ENCODE measurements at places on chromosomes 6 and 20.

GRCh38 chr6:110681543-110682459 is 133.5 kb downstream of the CDK19 start:
- DNase-seq = no peak

DNA sequence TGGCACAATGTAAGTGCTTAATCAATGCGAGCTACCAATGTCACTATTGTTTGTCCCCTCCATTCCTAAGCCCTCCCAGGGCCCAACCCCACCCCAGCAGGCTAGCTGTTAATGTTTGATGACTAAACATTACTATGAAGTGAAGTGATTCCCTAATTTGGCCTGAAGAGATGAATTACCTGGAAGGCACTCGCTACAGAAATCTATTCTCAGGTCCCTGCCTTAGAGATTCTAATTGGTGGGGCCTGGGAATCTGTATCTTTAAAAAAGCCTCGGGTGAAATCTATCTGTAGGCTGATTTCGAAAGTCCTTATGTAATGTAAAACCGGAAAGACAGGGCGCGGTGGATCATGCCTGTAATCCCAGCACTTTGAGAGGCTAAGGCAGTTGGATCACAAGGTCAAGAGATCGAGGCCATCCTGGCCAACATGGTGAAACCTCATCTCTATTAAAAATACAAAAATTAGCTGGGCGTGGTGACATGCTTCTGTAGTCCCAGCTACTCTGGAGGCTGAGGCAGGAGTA is 16.9 kb upstream of the SNAI1 start:
- DNase-seq = no peak

DNA sequence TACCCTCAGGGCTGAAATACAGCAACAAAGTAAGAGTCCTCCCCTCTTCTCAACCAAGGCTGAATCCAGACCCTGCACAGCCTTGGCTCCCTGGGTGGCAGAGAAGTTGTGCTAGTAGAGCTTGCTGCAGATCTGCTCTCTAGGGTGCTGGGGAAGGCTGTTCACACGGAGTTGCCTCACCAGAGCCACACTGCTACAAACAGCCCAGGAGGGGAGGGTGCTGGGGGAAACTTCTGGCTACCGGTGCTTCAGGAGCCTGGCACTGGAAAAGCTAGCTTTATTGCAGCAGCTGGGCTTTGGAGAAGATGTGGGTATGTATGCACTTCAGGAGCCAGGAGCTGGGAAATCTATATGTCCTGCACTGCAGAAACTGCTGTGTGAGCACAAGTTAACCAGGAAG is 37.6 kb upstream of the SUPT3H start:
- no peak for DNase-seq

- no peak for DNase-seq
Measured at GRCh38 chr6:111663692-111664564, 58.2 kb upstream of the TRAF3IP2 start.

- DNase-seq = no peak
Measured at GRCh38 chr6:30206799-30207618, 6.2 kb downstream of the TRIM26 start.

DNA sequence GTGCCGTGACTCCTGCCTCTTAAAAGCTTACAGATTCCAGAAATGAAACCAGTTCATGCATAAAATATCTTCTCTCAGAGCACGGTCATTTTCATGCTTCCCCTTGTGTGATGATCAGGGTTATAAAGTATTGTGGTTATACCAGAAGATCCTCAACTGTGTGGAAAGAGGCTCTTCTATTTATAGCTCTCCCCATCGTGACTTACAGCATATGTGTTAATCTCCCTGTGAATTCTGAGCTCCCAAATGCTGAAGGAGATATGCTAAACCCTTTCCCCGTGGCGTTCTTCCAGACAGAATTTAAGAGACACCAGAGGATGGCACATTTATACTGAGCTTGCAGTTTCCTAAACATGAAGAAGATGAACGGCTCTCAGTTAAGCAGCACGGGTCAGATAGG is 158.8 kb downstream of the CDH26 start:
- DNase-seq = no peak

DNA sequence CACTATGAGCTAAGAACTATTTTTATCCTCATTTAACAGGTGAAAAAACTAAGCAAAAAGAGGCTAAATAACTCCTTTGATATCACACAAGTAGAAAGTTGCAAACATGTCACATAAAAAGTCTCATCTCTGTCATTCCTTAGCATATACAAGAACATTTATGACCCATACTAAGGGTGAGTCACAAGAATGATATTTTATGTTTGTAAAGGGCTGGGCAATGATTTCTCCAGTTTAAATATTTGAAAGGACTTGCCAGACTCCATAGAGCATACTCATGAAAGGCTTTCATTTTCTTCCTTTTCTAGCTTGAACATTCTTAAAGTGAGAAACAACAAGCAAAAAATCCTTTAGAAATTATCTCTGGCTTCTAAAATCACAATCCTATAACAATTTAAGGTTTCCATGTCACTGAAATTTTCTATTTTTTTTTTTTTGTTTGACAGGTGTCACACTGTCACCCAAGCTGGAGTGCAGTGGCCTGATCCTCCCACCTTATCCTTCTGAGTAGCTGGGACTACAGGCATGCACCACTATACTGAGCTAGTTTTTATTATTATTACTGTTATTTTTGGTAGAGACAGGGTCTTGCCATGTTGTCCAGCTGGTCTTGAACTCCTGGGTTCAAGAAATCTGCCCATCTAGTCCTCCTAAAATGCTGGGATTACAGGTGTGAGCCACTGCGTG is 338.0 kb upstream of the KHDRBS2 start:
- DNase-seq = no peak

GRCh38 chr6:37432916-37433656 is at the start of gene CMTR1:
Gene CMTR1, plus strand, starts transcription at chr6:37433221. Its CDS starts 2,409 bp downstream, at chr6:37435630.
- DNase-seq = peak; percentile 92

GRCh38 chr20:52191916-52192718 is 538 bp upstream of the ZFP64 start:
- peak; percentile 30 for DNase-seq

DNA sequence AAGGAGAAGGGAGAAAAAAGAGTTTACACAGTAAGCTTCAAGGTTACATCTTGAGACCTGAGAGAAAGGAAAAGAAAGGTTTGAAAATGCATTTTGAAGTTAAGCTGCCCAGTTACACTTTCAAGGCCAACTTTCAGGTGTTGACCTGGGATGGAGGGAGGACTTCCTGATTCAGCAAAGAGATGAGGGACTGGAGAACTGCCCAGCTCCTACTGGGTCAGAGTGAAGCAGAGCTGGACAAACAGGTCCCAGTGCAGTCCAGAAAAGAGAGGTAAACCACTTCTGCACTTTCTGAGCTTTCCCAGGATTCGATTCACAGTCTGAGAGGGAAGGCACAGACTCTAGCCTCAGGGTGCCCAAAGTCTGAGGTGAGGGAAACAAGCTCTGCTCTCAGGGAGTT is 6.0 kb upstream of the TJAP1 start:
- no peak for DNase-seq

DNA sequence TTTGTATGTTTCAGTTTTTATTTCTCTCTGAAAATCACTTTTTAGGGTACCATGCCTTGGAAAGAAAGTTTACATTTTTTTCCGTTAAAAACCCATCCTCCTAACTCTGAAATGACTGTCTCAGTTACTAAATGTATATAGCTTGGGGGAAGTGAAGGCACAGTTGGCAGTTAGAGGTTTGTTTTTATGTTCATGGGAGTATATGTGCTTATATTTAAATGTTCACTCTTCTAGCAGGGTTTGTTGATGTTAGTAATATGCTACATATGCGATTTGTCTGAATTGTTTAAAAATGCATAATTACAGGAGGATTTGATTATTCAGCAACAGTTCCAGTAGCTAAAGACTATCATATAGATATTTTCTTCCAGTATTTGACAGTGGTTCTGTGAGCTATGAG is 31.1 kb downstream of the CDKAL1 start:
- no peak for DNase-seq

DNA sequence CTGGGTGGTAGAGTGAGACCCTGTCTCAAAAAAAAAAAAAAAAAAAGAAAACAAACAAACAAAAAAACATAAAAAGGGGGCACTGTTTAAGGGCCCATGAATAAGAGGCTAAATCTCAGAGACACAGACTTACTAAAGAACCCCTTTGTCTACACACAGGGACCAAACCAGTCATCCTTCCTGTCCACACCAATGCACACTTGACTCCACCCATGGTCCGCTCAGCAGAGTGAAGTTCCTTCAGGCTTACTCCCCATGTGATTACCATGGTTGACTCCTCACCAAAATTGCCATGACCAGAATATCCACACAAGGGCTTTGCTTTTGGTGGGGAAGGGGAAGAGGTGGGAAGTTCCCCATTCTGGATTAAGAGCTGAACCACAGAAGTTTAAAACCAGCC is 19.4 kb upstream of the REPS1 start:
- DNase-seq = no peak

- no peak for DNase-seq
Measured at GRCh38 chr20:25629816-25630499, 6.1 kb upstream of the NANP start.

DNA sequence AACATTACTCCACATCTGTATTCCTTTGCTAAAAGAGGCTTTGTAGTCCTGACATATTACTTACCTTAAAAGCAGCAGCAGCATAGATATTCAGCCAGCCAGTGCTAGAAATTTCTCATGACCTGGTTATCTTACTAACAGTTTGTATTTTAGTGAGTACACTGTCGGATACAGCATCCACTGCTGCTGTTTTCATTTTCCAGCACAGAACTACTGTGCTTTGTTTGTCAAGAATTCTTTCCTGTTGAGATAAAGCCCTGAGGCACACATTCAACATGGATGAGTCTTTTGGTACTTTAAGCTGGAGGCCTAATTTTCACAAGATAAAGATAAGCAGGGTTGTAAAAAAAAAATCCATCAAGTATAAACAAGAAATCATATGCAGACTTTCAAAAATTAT is 311.2 kb upstream of the OPRM1 start:
- no peak for DNase-seq

DNA sequence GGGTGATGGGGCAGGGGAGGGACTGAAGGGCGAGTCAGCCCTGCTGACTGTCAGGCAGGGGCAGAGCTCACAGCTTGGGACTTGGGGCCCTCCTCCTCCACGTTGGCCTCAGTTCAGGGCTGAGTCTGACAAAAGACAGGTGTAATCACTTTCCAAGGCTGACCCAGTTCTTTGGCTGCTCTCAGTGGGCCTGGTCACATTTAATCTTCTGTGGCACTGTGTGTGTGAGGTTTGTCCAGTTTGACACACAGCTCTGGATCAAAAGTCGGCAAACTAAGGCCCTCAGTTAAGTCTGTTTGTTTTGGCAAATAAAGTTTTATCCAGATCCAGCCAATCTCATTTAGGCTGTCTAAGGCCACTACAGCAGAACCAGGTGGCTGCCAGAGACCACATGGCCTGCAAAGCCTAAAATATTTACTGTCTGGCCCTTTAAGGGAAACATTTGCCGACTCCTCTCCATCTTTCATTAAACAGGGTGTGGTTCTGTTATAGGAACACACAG is 5.1 kb upstream of the MAP1LC3A start:
- DNase-seq = no peak

DNA sequence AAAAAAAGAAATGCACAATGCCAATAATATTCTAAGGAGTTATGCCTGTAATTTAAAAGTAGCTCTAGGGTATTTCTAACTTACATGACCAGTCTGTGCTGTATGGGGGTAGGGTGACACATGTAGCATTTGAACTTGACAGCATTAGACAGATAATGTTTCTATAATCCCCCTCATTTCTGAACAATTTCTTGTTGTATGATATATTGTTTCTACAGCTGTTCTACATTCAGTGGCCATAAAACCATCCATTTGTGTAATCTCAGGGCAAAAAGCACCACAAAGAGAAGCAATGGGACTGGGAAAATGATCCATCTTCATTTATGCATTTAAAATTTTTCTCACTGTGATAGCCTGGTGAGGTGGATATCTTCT is 767.8 kb downstream of the TFAP2A start:
- no peak for DNase-seq

DNA sequence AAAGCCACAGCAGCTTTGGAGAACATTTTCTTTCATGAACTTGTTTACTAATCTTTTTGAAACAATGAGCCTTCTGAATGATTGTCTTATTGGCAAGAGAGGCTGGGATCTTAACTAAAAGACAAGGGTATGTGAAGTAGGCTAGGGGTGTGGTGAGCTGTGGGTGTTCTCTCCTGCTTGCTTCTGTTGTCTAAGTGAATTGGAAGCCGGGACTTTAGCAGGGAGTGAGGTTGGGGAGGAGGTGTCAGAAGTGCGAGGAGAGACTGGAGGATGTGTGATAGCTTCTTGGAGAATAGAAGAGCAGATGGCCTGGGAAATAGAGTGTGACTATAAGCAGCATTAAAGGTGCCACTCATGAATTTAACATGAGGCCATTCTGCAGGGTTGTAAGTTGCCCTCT is 562.8 kb downstream of the UTRN start:
- DNase-seq = no peak

DNA sequence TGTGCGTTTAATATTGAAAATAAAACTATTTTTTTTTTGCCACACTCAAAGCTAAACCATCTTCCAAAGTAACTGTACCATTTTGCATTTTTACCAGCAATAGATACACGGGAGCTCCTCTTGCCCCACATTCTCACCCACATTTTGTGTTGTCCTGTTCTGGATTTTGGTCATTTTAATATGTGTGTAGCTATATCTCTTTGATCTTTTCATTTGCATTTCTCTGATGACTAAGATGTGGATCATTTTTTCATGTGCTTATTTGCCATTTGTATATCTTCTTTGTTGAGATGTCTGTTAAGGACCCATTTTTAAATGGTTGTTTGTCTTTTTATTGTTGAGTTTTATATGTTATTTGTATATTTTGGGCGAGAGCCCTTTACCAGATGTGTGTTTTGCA is 1543.5 kb downstream of the GRIK2 start:
- no peak for DNase-seq

DNA sequence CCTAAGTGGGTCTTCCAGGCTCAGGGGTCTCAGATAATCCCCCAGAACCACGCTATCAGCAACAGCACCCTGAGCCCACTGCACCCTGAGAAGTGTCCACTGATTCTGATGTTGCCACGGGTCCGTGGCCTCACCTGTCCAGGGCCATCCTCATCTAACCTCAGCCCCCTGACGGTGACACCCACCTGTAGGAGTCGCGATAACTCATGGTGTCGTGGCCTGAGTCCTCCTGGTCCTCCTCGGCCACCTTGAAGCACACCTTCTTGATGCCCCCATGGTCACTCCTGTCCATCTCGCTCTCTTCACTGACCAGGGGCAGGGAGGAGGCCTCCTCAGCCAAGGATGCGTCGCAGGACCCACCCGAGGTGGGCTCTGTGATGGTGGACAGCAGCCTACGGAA is 182.1 kb downstream of the PREX1 start:
- DNase-seq = no peak

DNA sequence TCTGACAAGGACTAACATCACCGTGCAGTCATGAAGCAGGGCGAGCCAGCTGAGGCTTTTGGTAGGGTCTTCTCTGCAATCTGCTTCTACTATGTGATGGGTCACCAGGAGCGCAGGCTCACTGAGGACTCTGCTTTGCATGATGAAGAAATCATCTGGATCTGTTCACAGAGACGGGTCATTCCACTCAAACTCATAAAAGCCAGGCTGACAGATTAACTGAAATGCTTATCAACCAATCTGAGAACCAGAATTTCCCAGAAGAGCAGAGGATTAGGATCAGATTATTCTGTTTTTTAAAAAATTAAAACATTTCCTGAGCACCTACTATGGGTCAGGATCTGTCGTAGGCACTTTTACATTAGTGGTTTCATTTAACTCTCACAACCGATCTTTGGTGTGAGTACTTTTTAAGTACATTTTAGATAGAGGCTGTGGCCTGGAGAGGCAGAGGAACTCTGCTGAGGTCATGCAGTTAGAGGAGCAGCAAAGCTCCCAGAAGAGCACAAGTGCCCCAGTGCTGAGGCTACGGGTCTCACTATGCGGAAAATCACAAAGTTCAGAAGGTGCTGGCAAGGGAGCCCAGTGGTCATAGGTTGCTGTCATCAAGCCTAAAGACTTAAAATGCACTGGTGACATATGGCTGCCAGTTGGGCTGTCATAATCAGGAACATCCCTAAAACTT is 109.1 kb downstream of the BACH2 start:
- DNase-seq = no peak
